Right cardiac atrium (tissue), 5 donors: ENCODE measurements at places on chromosomes 3 and 15. TPM values are rescaled to one million over a fixed set of nuclear protein-coding genes. Genes with fewer than 3 reads are reported as not detected.

SPSB4 gene
- 4.9 TPM for total RNA-seq

DHFR2 gene
- total RNA-seq = 4.8 TPM

ECE2 gene
- 2.3 TPM for total RNA-seq

SAMMSON gene
- not detected for total RNA-seq

DNA sequence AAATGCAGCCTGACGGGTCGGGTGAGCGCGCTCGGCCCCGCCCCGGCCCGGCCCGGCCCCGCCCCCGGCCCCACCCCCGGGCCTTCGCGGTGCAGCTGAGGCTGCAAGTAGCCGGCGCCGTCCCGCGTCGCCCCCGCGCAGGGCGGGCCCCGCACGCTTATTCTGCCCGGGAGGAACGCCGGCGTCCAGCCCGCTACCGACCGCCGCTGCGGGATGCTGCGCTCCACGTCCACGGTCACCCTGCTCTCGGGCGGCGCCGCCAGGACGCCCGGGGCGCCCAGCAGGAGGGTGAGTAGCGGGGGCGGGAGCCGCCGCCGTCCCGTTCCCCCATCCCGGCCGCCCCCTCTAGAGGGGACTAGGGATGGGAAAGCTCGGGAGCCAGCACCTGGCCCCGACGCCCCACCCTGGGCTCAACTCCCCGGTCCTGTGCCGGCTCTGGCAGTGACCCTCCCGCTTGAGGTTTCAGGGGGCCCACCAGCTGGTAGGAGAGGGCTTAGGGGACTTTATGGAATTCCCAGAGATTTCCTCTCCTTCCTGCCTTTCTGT, at the start of gene MYZAP:
TSS of gene MYZAP (plus strand) at position 83 of the 546 bp plus-strand sequence. CDS start at position 214, 131 bp downstream.
- peak; percentile 88 for DNase-seq

DNA sequence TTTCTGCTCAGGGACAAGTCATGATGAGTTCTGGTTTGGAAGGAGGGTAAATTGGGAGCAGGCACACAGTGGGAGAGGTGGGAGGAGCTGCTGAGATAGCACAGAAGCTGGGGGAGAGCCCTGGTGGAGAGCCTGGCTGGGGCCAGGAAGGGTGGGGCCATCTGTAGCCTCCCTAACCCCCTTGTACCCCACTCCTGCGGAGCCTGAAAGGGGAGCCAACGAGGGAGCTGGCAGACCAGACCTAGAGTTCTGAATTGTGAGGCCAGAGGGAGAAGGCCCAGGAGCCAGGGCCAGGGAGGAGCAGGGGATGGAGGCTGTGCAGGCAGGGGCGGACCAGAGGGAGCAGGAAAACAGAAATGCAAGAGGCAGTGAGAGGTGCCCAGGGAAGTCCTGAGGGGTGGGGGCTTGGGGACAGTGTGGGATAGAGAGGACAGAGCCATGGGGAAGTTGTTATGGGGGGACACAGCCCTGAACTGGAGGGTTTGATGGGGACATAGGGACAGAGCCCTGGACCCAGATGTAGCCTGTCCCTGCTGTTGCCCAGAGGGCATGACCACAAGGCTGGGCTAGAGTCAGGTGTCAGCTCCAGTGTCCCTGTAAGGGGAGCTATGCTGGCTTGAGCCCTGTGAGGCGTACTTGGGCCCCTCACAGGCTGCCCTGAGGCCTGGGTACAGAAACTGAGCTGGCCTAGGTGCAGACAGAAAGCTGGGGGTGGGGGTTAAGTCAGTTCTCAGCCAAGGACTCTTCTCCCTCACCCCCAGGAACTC, 1.2 kb downstream of the TMIE start:
- DNase-seq = peak; percentile 51

DNA sequence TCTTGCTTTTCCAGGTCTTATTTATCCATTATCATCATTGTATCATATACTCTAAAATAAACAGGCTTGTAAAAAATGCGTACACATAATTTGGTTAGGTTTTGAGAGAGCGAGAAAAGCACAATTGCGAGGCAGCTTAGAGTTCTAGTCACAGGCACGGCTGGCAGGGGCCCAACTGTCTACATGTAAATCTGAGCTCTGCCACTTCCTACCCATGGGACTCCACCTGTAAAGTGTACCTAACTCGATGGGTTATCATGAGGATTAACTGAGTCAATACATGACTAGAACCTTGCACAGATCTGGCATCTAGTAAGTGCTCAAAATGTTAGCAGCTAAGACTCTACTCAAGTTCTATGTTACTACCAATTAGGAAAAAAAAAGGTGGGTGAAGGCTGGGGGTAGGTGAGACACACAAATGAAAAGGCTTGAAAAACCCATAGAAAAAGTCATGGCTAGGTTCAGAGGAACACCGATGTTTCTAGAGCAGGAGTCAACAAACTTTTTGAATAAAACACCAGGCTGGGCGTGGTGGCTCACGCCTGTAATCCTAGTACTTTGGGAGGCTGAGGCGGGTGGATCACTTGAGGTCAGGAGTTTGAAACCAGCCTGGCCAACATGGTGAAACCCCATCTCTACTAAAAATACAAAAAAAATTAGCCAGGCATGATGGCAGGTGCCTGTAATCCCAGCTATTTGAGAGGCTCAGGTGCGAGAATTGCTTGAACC, 36.2 kb downstream of the GLB1 start:
- DNase-seq = no peak

- DNase-seq = no peak
These were observed 12.6 kb downstream of the CD86 start for GRCh38 chr3:122067588-122068240.
